NCI-H1048 (cell line): ENCODE measurements at places on chromosomes 7 and 10.

DNA sequence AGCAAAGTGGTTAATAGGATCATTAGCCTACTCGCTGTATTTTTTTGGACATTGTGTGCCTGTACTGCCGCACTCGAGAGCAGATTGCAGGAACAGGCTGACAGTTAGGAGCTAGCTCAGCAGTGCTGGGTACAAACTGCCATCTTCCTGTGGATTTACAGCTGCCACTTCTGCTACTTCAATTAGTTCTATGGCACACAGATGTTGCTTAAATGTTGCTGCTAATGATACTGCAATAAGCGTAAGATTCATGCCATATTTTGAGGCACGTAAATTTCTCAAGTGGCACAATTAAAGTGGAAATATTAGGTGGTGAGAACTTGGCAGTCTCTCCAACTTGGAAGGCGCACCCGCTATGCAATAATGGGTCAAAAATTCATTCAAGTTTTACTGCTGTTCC, 171.9 kb downstream of the EBF3 start:
- DNase-seq, result no peak

DNA sequence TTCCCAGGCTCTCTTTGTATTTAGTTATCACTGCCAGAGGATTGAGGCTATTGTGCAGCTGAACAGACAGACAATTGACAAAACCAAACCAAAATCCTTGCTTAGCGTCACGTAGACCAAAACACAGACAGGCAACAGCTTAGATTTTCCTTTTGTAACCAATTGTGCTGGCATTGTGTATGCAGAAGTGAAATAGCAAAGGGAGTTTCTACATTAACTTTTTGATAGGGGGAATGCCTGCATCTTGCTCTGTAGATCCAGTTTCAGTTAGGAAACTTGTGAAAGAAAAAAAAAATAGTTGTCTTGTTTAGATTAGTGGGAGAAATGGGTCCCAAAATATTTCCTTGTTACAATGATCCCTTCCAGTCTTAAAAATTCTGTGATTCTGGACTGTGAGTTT, 333.8 kb downstream of the BBS9 start:
- no peak for DNase-seq

DNA sequence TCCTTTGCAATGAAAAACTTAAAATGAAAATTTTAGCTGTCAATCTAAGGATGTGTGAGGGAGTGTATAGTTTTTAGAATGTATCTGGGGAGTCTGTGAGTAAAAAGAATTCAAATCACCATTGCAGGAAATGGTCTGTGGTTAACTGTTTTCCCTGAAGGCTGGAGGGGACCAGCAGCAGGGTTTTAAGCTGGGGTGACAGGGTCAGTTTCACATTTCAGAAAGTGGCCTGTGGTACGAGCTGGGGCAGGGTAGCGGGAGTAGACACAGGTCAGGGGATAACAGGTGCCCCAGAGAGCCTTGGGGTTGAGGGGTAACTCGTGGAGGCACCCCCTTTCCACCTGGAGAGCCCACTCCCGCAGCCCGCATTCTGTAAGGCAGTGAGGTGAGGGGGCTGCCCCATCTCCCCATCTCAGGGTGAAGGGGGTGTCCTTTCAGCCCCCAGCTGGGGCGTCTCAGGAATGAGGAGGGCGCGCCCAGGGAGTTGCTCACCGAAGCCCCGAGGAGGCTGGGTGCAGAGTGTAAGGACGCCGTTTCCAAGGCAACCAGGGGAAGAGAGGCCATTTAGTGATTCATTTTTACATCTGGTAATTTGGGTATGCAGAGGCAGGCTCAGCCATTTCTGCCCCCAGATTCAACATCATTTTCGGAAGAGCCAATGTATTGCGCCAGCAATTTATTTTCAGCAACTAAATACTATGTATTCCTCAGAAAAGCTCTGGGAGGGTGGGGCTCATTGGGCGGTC, 168.9 kb downstream of the SLIT1 start:
- no peak for DNase-seq

- DNase-seq, result no peak
These were observed 12.4 kb upstream of the CAMK2G start for GRCh38 chr10:73886661-73887293.

GRCh38 chr7:71835056-71835455, 577.1 kb downstream of the CALN1 start:
- DNase-seq, result no peak

- no peak for DNase-seq
These were observed 545 bp downstream of the NACAD start for GRCh38 chr7:45088146-45088701.
